ENCODE measurements at places on chromosomes 6 and 20.

- DNase-seq = no peak
Measured at GRCh38 chr20:44837946-44838345, 27.6 kb upstream of the RIMS4 start.

DNA sequence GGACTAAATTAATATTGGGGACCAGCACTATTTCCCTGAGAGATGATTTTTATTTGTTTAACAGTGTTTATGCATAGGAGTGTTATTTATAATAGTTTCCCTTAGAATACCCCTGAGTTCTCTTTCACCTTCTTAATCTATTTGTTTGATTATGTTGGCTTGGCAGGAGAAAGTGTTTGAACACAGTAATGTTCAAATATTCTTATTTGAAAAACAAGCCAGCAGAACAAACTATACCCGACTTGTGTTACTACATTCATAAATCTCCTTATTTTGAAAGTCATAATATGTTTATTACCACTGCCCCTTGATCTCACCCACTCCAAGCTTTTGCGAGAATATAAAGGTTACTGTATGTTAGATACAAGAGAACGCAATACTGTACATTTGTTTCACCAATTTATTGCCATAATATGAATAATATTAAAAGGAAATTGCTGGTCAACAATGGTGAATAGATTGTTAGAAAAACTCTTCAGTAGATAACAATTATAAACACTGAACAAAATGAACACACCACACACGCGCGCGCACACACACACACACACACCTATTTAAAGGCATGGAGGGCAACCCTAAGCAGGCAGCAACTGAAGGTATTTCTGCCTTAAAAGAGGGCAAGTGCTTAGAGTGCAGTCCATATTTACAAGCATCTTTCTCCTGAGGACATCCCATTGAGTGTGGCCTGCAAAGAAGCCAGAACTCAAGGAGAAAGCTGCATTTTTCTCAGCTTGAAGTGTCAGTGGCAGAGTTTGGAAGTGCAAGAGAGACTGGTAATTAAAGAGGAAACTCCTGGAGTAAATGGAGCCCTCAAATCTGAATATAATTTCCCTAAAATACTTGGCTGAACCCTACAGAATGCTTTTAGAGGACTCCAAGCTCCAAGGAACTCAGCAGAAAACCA lies 279.4 kb upstream of the MAN1A1 start:
- no peak for DNase-seq

DNA sequence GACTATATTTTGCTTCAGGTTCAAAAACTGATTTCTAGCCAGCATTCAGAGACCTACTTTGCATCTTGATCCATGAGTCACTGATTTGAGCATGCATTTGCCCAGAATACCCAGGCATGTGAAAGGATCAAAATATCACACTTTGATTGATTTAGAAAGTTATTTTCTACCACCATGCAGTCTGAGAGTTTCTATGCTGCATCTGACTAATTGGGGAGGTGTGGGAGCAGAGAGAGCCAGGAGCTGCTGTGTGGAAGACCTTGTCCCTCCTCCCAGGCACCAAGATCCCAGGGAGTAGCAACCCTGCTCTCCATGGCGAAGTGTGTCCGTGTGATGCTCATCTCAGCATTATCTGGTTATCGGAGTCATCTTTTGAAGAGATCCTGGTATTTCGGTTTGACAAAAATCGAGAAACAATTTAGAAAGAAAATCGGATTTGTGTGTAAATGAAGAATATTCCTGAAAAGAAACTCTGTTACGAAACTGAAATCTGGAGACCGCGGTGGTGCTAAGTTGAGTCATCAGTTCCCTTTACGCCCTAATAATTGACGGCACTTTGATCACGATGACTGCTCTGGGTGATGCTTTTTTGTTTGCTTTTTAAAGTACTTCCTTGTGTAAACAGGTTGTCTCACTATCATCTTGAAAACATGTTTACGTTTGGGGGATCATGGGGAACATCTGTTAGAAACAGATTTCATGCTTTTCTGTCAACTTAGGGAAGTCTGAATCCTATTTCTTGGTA lies 193.4 kb downstream of the BACH2 start:
- DNase-seq = no peak

DNA sequence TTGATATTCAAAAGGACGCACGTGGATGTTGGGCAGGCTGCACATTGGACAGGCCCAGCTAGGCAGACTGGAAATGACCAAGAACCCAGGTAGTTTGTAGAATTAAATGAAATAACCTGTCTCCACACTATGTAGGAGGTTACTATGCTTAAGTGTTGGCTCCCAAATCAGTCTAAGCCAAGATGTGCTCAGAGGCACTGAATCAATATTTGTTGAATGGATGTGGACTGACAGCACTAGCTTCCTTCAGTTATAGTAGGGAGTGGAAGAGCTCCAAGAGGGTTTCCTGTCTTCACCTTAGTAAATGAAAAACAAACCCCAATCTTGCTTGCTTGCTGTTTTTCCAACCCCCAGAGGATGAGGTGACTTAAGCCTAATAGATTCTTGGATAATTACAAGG lies 180.5 kb downstream of the JARID2 start:
- no peak for DNase-seq

GRCh38 chr6:44542401-44543116 lies 155.1 kb downstream of the CDC5L start:
- no peak for DNase-seq

- DNase-seq = no peak
Measured at GRCh38 chr6:87421576-87421975, 13.8 kb downstream of the CFAP206 start.

DNA sequence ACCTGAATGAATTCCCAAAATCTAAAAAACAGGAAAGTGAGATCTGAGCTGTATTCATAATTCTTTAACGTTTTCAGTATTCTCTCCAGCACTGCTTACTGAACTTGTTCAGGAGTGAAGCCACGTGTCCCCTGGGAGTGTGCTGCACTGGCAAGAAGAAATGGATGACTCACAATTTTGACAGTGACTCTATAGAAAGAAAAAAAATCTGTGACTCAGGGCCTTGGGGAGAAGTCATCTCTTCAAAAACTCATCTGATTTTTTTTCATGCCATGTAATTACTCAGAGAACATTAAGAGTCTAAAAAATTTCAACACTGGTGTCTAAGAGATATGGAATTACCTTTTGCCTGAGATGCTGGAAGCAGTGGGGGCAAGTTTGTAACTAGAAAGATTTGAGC lies 39.7 kb downstream of the ANKEF1 start:
- no peak for DNase-seq

DNA sequence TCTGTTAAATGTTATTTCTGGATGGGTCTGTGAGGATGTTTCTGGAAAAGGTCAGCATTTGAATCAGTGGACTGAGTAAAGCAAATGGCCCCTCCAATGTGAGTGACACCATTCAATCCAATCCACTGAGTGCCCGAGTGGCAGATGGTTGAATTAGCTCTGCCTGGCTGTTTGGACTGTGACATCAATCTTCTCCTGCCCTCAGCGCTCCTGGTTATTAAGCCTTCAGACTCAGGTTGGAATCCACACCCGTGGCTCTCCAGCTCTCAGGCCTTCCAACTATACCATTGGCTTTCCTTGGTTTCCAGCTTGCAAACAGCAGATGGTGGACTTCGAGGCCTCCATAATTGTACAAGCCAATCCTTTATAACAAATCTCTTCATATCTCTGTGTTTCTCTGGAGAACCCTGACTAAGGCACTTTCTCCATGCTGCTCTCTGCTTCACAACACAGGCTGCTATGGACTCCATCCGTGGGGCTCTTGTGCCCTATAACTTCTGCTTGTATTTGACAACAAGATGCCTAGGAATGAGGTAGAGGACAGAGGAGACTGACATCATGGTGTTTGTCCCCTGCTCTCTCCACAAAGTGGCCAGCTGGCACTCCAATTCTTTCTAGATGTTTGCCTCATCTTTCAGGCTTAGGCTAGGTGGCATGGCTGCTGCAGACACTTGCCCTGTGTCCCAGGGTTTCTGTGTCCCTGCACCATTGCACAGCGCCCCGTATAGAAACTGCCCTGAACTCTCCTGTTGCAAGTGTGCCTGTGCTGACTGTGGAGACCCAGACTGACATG lies 4.8 kb upstream of the CSTL1 start:
- no peak for DNase-seq

GRCh38 chr6:16524380-16524707 lies 236.9 kb downstream of the ATXN1 start:
- no peak for DNase-seq

- no peak for DNase-seq
Measured at GRCh38 chr6:108368431-108369030, 73.7 kb downstream of the AFG1L start.

- DNase-seq = no peak
Measured at GRCh38 chr20:36431604-36432003, 109.7 kb upstream of the MYL9 start.

GRCh38 chr6:6926856-6927255 lies 180.9 kb upstream of the RREB1 start:
- DNase-seq = no peak

DNA sequence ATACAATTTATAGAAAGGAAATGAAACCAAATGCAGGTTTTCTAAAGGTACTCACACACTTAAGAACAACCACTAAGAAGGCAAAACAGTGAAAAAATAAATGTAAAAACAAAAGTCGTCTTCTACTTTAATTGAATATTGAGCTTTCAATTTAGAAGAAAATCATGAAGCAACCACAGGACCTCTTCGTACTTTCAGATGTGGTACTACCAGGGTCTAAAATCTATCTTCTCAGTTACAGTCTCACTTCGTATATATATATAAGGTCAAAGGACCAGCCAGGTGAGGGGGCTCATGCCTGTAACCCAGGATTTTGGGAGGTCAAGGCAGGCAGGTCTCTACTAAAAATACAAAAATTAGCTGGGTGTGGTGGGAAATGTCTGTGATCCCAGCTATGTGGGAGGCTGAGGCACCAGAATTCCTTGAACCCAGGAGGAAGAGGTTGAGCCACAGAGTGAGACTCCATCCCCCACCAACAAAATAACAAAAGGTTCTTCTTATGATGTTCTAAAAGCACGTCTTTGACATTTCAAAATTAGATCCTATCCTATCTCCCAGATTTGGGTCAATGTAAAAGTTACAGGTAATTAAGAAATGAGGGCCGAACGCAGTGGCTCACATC lies 12.5 kb downstream of the ROMO1 start:
- no peak for DNase-seq

GRCh38 chr6:106253172-106253571 lies 72.4 kb downstream of the ATG5 start:
- no peak for DNase-seq

DNA sequence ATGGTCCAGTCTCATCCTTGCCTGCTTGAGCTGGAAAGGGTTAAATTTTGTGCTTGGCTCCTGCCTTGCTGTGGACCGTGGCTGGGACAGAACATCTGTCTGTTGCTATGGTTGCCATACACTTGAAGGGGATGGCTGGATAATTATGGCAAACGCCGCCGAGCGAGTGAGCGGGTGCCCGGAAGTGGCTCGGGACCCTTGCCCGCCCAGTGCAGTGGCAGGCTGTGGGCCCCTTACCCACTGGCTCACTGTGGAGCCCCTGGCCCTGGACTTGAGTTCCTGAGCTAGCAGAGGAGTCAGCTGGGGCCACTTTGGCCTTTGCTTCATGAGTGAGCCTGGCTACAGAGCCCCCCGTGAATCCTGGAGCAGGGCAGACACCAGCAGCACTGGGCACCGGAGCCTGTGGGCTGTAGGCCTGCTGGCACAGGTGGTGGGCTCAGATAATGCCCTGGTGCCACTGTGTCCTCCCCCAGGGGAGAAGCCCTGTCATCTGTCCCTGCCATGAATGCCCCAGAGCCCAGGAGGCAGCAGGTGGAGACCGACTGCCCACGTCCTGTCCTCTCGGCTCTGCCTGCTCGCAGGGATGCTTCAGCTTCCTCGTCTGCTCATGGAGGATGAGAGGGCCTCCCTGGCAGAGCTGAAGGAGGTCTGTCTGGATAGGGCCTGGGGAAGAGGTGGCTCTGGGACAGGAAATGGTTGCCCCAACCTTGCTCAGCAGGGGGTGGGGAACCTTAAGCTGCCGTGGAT lies 25.5 kb upstream of the NOL4L start:
- no peak for DNase-seq

DNA sequence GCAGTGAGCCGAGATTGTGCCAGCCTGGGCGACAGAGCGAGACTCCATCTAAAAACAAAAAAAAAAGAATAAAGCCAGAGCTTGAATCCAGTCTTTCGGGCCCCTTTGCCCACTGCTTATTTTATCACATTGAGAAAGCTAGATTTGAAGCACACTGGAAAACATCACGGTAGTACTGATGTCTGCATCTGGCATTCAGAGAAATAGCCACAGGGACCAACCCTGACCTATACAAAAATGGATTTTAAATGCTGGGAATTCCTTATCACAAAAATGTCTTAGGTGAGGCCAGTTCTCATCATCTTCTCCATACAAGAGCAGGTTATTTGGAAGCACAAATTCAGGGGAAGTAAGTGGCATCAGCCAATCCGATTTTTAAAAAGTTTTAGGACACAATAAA lies 49.5 kb downstream of the SLC35D3 start:
- DNase-seq = no peak

DNA sequence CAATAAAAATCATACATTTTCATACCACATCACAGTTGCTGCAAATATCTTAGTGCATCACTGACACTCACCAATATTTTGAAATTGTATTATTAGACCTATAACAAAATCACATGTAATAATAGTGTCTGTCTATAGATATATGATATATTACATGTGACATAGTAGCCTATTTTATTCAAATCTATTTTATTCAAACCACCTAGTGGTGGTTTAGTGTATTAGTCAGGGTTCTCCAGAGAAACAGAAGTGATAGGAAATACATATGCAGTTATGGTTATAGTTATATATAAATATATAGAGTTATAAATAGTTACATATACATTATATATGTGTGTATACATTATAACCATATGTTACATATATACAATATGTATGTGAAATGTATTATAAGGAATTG lies 366.5 kb upstream of the ARID1B start:
- no peak for DNase-seq

- DNase-seq = no peak
Measured at GRCh38 chr20:62804021-62804626, 511 bp upstream of the OGFR start.

- DNase-seq = no peak
Measured at GRCh38 chr6:44742828-44743372, 355.4 kb downstream of the CDC5L start.

- no peak for DNase-seq
Measured at GRCh38 chr20:63690003-63690897, 6.2 kb upstream of the TNFRSF6B start.

GRCh38 chr6:41492261-41492891 lies 53.8 kb upstream of the FOXP4 start:
- DNase-seq = no peak

DNA sequence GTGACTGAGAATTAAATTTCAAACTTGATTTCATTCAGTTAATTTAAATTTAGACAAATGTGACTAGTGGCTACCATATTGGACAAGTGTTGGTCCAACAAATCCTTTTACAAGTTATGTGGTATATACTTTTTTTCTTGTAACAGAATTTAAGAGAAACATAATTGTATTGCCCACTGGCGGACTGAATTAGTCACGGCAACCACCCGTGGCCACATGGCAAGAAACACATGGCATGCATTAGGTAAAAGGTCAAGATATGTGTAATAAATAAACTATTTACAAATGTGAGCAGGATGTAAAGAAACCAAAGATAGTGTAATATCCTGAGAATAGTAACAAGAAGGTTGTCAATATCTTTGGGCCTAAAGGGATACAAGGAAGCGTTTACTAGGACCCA lies 91.2 kb downstream of the LCA5 start:
- no peak for DNase-seq

Measured in HEK293T (cell line).